CD8-positive, alpha-beta memory T cell (primary cell): ENCODE measurements at places on chromosomes 2 and 18.

GRCh38 chr2:111176388-111176787 is 55.7 kb downstream of the BCL2L11 start:
- no peaks in the 10 kb centered on the region for H3K27me3 ChIP-seq
- no peak for DNase-seq
- no peak overlapping the region for H3K4me3 ChIP-seq
- H3K27ac ChIP-seq, result no peak overlapping the region
- H3K4me1 ChIP-seq, result no peaks in the 10 kb centered on the region

DNA sequence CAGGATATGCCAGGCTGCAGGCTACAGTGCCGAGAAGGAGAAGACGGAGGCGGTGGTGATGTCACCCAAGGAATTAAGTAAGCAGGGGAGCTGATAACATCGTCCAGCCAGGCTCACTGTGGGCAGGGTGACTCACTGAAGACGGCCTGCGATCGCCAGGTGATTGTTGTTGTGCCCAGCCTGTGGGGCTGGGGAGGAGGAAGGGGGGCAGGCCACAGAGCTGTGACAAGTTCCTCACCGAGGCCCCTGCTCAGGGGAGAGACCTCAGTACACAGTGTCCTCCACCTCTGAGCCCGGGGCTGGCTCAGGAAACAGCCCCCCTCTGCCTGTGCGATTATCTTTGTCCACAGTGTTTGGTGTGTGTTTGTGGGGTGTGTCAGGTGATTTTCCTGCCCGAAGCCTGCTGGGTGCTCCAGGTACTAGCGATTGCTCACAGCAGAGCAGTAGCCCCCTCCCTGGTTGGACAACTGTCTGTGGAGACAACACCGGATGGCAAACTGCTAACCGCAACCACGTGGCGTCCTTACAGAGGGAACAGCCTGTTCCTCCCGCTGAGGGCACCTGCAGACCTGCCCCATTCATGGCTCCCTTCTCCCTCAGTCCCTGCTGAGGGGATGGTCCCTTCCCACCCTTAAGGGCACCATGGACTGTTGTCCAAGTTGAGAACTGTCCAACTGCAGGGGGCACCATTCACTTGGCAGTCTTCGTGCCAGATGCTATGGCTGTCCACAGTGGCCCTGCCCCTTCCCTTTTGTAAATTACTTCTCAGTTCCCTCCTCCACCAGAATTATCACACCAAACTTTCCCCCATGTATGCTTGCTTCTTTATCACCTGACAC is 95.1 kb downstream of the ZFP36L2 start:
- H3K4me3 ChIP-seq, result peak overlapping the region; percentile 60
- no peaks in the 10 kb centered on the region for H3K27me3 ChIP-seq
- no peaks in the 10 kb centered on the region for H3K36me3 ChIP-seq
- peaks cover 91% of the 10 kb centered on the region for H3K4me1 ChIP-seq
- peak; percentile 81 for DNase-seq

DNA sequence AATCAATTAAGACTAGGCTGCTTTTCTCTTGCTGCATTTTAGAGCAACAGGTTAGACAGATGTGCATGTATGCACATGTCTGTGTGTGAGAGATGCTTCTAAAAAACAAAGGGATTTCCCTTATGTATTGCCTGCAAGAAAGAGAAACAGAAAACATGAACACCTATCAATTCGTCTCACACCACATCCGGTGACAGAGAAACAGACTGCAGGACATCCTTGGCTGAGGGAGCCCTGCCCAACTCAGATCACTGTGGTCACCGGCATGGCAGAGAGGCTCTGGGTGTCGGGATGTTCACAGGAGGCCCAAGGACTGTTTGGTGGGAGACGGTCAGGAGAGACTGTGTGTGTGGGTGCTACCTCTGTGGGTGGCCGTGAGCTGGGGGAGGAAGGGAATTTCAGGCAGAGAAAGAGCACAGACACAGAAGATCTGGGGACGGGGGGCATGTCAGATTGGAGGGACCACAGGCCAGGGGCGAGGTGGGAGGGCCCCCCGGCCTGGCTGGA is 24.9 kb downstream of the FHL2 start:
- no peaks in the 10 kb centered on the region for H3K27me3 ChIP-seq
- H3K4me3 ChIP-seq, result no peak overlapping the region
- no peaks in the 10 kb centered on the region for H3K36me3 ChIP-seq
- H3K27ac ChIP-seq, result no peak overlapping the region
- DNase-seq, result peak; percentile 6

- H3K4me1 ChIP-seq, result peaks cover 97% of the 10 kb centered on the region
- no peaks in the 10 kb centered on the region for H3K36me3 ChIP-seq
- no peaks in the 10 kb centered on the region for H3K27me3 ChIP-seq
- no peak for DNase-seq
- no peak overlapping the region for H3K27ac ChIP-seq
These were observed 8.1 kb downstream of the SMAD7 start for GRCh38 chr18:48942554-48943261.

DNA sequence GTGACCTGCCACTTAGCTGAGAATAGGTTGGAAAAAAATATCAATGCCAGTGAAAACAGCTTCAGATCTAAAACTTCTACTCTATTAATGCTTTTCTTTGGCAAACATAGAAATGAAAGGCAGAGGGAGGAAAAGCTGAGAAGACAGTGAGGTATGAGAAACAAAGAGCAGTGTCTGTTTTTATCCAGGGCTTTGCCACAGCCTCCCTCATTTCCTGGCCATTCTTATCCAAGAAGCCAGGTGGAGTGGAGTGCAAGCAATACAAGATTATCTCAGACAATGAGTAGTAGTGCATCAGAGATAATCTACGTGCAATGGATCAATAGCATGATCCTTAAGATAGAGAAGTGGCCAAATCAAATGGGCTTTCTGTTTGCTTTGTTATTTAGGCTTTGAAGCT is 808.7 kb upstream of the PIK3C3 start:
- H3K27me3 ChIP-seq, result no peaks in the 10 kb centered on the region
- no peaks in the 10 kb centered on the region for H3K4me1 ChIP-seq
- H3K36me3 ChIP-seq, result no peaks in the 10 kb centered on the region

- no peaks in the 10 kb centered on the region for H3K4me1 ChIP-seq
- no peaks in the 10 kb centered on the region for H3K36me3 ChIP-seq
- no peak overlapping the region for H3K27ac ChIP-seq
- H3K4me3 ChIP-seq, result no peak overlapping the region
- DNase-seq, result no peak
These were observed 382.5 kb downstream of the ERBB4 start for GRCh38 chr2:212156088-212156487.

GRCh38 chr18:61922435-61922834 is 29.6 kb upstream of the RNF152 start:
- H3K27me3 ChIP-seq, result no peaks in the 10 kb centered on the region
- H3K4me1 ChIP-seq, result peaks cover 8% of the 10 kb centered on the region
- no peak overlapping the region for H3K27ac ChIP-seq
- DNase-seq, result no peak
- H3K36me3 ChIP-seq, result no peaks in the 10 kb centered on the region
- no peak overlapping the region for H3K4me3 ChIP-seq

DNA sequence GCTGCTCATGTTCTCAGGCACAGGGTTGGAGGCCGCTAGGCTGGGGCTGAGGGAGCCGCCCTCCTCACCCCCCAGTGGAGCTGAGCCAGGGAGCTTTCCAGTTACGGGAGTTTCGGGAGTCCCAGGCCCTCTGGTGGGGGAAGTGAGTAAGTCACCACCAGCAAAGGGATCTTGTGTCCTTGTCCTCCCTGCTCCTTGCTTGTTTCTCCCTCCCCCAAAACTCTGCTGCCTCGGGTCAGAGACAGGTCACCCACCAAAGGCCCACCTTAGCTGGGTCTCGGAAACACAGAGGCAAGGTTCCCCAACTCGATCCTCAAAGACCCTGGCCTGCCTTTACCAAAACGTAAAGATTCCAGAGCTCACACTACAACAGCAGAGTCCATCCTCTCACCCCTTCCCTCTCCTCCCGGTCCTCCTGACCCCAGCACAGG is 60.5 kb upstream of the POMC start:
- H3K27ac ChIP-seq, result no peak overlapping the region
- no peaks in the 10 kb centered on the region for H3K36me3 ChIP-seq
- H3K4me3 ChIP-seq, result no peak overlapping the region
- no peaks in the 10 kb centered on the region for H3K27me3 ChIP-seq
- H3K4me1 ChIP-seq, result peaks cover 7% of the 10 kb centered on the region

GRCh38 chr2:96305979-96306308 is 598 bp upstream of the SNRNP200 start:
- H3K27me3 ChIP-seq, result no peaks in the 10 kb centered on the region
- H3K27ac ChIP-seq, result peak overlapping the region; percentile 99
- no peak for DNase-seq
- peaks cover 42% of the 10 kb centered on the region for H3K4me1 ChIP-seq
- H3K4me3 ChIP-seq, result peak overlapping the region; percentile 99

DNA sequence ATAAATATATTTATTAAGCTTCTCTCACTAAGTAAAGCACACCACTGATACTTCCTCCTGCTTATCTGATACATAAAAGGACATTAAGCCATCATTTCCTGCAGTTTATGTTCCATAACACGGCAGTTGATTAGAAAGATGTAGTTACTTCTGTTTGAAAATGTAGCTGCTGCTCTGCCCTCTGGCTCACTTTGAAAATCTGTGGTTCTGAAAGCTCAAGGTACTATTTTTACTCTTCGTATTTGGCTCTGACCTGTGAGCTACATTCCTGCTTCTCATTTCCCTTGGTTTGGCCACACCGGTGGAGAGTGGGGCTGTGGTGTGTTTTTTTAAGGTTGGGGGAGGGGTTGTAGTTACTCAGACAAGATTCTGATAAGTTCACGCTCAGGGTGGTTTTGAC is 12.8 kb upstream of the TTN start:
- no peak for DNase-seq
- H3K36me3 ChIP-seq, result no peaks in the 10 kb centered on the region
- no peak overlapping the region for H3K4me3 ChIP-seq
- H3K4me1 ChIP-seq, result no peaks in the 10 kb centered on the region

DNA sequence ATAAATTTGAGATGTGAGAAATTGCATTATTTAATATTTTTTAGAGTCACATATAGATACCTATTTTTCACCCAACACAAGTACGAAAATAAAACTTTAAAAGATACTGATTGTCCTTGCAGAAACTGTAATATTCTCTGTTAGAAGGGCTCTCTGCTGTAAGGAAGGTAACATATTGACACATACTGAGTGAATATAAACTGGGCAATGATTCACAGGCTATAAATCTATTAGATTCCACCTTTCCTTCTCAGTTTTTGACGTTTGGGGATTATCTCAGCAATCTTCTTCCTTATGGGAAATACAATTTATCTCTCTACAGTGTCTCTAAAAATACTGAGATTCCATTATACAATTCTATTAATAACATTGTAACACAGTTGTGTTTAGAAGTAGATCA is 229.1 kb upstream of the MAP2 start:
- no peak overlapping the region for H3K27ac ChIP-seq
- no peaks in the 10 kb centered on the region for H3K4me1 ChIP-seq
- no peaks in the 10 kb centered on the region for H3K27me3 ChIP-seq
- H3K36me3 ChIP-seq, result no peaks in the 10 kb centered on the region
- DNase-seq, result no peak

DNA sequence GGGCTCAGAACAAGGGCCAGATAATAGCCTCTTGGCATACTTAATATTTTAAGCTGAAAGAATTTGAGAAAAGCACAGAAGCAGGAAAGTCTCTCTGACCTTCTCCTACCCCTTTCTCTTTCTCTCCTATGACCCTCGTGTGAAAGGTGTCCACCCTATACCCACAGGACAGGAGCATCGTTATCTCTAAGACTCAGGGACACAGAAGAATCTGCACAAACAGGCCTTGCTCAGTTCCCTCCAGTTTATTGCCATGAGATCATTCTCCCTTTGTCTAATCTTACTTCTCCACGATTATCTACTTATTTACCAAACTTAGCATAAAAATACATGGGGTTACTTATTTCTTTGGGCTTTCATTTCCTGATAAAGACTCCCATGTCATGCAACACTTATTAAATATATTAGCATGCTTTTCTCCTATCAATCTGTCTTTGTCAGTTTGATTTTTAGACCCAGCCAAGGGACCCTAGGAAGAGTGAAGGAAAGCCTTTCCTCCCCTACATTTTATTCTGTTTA is 370.7 kb downstream of the DLGAP1 start:
- no peak for DNase-seq
- H3K27ac ChIP-seq, result no peak overlapping the region
- H3K4me1 ChIP-seq, result no peaks in the 10 kb centered on the region
- H3K4me3 ChIP-seq, result no peak overlapping the region
- H3K36me3 ChIP-seq, result no peaks in the 10 kb centered on the region

DNA sequence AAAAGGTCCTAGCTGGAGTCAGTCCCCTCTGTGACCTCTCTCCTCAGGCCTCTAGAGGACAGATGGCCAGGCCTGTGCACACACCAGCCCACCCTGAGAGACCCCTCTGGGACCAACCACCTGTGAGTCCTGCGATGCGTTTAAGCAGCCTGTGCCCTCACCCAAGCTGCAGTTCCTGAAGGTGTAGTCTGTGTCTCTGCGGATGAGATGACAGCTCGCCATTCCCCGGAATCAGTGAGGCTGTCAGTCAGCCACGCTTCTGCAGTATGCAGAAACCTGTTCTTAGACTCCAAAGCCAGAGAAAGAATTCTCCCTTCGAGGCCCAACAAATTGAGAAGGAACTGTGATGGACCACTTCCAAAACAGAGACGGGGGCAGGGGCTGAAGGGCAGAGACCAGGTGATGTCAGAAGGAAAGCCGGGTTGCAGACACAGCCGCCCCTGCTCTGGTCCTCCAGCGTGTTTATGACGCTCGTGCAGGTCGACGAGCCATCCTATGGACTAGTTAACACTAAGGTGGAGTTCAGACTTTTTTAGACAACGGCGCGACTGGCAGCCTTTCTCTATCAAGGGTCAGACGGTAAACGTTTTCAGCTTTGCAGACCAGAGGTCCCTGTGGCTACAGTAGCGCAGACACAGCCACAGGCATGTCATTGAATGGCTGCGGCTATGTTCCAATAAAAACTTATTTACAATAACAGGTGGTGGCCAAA is 10.2 kb downstream of the MTERF4 start:
- no peak overlapping the region for H3K27ac ChIP-seq
- H3K4me1 ChIP-seq, result peaks cover 25% of the 10 kb centered on the region

- H3K27ac ChIP-seq, result no peak overlapping the region
- H3K27me3 ChIP-seq, result no peaks in the 10 kb centered on the region
- no peaks in the 10 kb centered on the region for H3K36me3 ChIP-seq
- no peak overlapping the region for H3K4me3 ChIP-seq
These were observed 762.0 kb upstream of the POU3F3 start for GRCh38 chr2:104091894-104092293.

DNA sequence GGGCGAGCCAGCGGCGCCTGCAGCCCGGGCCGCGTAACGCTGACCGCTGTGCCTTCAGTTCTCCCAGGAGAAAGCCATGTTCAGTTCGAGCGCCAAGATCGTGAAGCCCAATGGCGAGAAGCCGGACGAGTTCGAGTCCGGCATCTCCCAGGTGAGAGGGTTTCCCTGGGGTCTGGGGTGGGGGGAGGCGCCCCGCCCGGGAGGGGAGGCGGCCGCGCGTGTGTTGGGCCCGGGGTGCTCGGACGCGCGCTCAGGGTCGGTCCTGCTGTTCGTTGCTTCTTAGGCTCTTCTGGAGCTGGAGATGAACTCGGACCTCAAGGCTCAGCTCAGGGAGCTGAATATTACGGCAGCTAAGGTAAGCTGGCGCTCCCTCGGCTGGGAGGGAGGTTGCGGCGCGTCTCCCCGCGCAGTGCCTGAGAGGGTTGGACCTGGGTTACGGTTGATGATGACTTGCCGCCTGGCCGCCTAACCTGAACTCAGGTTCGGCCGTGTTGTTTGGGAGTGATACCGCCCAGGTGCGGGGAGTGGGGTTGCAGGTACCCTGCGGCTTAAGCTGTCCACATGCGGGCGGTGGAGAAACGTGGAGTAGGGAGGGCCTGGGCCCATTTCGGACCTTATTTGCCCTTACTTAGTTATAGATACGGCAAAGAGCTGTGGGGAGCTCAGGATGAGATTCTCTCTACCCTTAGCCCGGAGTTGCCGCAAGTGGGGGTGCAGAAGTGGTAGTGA is 638 bp downstream of the RPS7 start:
- peak; percentile 32 for DNase-seq
- peak overlapping the region; percentile 76 for H3K4me3 ChIP-seq
- peak overlapping the region; percentile 85 for H3K27ac ChIP-seq

GRCh38 chr2:202624133-202624532 is 10.6 kb upstream of the FAM117B start:
- no peak overlapping the region for H3K4me3 ChIP-seq
- peaks cover 13% of the 10 kb centered on the region for H3K4me1 ChIP-seq
- no peak for DNase-seq
- H3K36me3 ChIP-seq, result no peaks in the 10 kb centered on the region
